ENCODE measurements at places on chromosomes 1 and 21.

GRCh38 chr1:64320922-64321614 lies 117.6 kb downstream of the UBE2U start:
- DNase-seq = no peak

DNA sequence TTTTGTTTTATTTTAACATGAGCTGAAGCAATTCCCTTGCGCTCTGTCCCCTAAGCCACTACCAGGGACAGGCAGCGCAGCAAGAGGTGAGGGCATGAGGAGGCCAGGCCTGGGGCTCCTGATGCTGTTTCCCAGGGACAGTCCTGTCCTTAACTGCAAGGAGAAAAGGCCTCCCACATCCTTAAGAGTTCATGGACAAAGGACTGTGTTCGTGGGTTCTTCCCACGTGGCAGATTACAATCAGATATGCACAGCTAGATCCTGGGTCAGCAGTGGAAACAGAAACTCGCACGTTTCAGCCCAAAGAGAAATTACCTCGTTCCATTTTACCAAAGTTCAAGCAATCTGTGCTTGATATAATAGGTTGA lies 85.8 kb downstream of the MIS18A start:
- no peak for DNase-seq

DNA sequence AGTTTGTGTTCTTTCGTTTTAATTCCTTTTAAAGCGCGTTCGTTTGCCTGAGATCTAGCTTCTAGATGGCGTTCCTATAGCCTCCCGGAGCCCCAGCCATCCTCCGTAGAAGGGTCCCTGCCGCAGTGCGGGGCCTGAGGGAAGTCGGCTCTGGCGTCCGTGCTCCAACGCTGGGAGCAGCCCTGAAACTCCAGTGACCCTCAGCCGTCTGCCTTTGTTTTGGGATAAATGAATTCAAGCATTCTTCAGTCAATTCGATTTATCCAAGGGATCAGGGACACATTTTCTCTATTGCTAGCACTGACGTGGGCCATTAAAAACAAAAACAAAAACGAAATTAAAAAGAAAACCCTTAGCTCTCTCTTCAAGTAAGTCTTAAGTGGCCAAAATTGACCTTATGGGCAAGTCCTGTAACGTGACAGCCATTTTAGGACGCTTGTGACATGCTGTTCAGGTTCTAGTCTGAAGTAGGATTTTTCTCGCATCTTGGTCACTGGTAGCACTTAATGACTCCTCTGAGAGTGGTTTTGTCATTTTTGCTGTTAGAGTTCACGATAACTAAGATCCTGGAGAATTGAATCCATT lies 742 bp upstream of the HSPA13 start:
- DNase-seq = no peak

DNA sequence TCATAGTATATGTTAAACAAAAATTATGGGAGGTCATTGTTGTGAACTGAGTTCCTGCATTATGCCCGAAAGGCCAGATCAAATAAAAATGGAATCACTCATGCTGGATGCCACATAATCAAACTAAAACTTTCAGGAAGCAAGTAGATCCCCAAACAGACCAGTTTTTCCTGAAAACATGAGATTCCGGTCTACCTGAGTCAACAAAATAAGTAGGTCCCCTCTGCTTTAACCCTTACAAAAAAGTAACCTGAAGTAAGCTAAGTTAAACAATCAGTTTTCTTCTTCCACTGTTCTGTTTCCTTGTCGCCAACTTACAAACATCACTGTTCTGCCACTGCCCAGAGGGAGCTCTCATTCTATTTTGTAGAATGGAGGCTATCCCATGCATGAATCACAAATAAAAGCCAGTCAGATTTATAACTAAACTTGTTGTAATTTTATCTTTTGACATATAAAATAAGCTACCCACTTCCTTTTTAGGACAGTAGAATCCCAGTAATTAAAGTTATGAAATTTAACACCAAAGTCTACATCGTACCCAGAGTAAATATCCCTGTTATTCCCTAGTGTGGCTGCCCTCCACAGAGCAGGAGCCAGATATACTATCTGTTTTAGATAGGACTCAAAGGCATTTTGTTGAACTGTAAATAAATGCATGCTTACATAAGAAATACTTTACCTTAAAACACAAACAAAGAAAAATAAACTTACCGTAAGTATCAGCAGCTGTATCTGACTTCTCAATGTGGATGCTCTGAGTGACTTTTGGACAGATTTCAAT lies 149.4 kb downstream of the TIAM1 start:
- no peak for DNase-seq

- no peak for DNase-seq
Measured at GRCh38 chr21:15009837-15010363, 54.9 kb downstream of the NRIP1 start.

DNA sequence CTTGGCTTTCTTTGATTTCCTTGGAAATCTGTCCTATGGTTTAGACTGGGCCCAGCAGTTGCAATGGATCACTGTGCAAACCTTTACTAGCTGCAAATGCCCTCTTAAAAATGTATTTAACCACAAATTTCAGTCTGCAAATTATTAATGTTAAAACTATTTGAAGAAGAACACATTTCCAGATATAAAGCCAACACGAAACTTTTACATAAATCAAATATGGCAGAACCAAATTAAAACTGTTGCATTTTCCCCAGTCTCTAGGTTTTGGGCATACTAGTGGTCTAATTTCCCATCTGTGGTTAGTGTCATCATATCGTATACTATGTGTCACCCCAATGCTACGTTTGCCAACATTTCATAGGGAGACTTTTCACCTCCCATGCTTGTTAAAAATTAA lies 52.3 kb downstream of the HMCN1 start:
- no peak for DNase-seq

DNA sequence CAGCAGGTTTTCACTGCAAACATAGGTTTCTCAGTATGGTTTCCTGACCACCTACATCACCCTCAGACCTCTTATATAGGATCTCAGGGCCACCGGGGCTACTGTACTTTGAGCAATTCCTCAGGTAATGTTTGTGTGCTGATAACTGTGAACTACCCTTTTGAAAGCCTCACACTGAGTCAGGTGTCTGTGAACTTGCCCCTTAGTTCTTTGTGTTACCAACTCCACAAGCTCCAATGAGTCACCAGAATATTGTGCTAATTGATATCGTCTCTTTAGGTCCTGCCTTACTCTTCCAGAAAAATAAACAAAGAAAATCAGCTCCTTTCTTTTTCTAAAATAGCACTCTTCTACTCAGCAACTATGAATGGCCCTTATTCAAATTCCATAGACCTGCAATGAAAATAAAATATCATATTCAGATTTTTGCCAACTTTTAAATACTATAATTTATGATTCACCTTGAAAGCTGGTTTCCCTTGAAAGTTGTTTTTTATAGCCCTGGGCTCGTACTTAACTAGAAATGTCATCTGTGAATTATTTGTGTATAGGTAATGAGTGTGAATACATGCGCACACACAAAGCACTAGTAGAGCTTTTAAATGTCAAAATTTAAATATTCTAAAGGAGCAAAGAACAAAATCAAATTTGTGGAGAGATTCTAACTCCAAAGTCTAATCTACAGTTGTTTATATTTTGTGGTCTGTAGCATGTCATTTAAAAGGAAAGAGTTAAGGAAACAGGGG lies 88.1 kb upstream of the WARS2 start:
- no peak for DNase-seq

DNA sequence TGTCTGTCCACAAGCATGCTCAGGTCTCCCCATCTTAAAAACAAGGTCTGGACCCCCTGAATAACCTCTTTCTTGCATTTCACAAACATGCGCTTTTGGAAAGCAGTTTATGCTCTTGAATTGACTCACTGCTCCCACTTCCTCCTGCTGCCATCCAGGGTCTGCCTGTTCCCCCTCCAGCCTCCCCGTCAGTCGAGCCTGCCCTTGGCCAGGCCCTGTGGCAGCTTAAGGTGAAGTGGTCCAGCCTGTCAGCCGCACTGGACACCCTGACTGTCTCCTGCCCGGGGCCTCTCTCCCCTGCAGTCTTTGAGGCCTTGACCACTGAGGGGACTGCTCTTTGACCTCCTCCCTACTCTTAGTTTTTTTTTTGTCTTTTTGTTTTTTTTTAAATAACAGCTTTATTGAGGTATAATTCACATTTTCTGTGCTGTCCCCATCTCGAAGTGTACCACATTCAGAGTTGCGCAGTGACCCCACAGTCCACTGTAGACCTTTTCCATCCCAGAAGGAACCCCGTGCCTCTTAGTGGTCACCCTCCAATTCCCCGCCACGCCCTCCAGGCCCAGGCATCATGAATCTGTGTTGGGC lies 18.3 kb downstream of the GPR137B start:
- no peak for DNase-seq

DNA sequence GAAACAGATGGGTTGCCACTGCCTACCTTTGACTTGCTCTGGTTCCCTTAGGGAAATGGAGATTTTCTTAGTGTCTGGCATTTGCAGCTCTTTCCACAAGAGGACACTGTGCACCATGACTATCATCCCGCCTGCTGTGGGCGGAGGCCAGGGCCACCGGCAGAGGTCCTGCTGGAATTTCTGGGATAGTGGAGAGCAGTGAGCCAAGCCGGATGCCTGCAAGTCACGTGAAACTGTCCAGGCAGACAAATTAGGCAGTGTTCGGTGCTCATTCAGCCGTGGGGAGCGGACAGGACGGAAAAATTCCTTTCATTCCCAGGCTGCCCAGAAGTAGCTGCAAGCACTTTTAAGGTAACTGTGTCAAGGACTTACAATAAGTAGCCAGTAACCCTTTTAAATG lies 43.4 kb downstream of the IGSF5 start:
- no peak for DNase-seq

- DNase-seq = no peak
Measured at GRCh38 chr21:43949499-43950208, 62.5 kb upstream of the TRAPPC10 start.

GRCh38 chr1:234617131-234617985 lies 7.4 kb upstream of the IRF2BP2 start:
- DNase-seq = no peak

DNA sequence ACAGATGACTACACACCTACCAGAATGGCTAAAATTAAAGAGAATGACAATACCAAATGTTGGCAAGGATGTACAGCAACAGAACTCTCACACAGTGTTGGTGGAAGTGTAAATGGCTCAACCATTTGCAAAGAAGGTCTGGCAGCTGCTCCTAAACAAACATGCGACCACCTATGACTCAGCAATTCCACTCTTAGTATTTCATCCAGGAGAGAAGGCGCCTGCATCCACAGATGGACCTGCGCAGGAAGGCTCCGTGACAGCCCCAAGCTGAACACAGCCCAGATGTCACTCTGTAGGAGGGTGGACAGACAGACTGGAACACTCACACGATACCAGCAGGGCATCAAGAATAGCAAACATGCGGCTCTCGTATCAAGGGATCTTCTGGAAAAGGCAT lies 6.7 kb downstream of the PTTG1IP start:
- DNase-seq = no peak

GRCh38 chr1:210230149-210230695 lies 2.4 kb upstream of the SERTAD4 start:
- no peak for DNase-seq

DNA sequence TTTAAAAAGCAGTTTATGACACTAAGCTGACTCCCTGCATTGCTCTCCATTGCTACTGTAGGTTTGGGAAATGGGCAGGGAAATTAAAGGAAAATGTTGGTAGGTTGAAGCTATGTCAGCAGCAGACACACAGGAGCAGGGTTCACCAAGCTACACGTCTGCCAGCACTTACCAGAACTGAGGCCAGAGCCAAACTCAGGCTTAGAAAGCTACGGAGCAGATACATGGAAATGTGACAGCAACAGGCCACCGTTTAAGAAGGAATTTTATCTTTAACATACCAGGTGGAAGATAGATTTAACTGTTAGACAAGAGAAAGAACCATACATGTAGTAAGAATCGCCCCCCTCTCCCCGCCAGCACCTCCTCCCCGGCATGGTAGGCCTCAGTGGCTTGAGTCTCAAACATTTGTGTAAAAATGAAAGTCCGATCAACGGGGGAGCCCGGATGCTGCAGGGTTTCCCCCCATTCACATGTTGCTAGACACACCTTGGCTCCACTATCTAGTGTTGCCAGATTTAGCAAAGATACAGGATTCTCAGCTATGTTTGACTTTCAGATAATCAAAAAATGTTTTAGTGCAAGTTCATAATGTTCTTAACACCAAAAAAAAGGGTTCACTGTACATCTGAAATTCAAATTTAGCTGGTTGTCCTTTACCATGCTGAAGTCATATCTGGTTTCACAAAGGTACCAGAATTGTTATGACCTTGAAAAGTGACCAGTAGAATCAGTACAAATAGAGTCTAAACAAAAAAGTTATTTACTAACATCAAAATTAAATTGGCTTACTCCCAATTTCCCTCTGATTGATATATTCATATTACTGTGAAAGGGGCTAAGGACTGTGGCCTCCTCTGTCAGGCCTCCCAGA lies 6.7 kb downstream of the OR2T11 start:
- no peak for DNase-seq

DNA sequence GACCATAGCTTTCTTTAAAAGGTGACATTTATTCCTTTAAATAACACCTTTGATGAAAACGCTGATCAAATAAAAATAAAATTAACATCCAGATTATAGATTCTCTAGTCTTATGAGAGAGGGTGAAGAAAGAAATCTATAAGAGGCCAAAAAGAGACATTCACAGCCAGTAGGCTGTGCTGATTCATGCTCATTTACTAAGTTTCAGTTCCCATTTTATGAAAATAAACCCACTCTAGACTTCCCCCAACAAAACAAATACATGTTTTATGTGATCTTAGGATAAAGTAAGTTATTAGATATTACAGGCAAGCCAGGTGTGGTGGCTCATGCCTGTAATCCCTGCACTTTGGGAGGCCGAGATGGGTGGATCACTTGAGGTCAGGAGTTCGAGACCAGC lies 21.1 kb downstream of the ESRRG start:
- no peak for DNase-seq

DNA sequence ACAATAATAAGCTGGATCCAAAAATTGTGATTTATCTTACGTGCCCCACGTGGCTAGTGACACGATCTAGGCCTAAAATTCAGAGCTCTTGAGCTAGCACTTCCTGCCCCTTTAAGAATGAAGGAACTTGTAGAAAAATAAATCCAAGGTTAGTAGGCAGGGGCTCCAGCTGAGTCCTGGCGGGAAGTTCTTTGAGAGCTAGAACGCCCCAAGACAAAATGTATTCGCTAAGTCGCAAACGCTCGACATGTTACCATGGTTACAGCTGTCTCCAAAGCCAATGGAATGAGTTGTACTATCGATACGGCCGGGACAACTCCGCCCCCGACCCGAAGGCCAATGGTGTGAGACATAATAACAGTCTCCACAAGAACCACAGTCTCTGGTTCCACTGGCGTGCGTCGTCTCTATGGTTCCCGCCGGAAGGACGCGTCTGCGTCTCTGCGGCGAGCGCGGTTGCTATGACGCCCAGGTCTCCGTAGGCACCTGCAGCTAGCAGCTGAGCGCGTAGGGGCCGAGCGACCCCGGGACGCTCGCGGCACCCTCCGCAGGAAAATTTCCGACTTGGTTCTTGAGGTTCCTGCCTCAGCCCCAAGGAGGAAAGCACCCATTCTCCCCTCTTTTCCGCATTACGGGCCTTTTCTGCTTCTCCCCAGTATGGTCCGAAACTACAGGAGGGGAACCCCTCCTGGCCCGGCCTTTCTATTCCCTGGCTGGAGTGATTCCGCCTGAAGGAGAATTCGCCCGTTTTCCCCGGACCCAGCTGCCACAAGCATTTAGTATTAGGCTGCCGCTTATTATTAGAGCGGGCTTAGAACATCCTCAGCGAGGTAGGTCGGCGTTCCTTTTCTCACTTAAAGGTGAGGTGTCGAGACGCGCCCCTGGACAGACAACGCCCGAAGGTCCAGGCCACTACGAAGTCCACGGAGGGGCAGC lies at the start of gene CCDC30:
Gene CCDC30 (plus strand): TSS at position 459 of the 936 bp plus-strand sequence. CDS start 17,266 bp downstream, outside the sequence.
- peak; percentile 94 for DNase-seq

- no peak for DNase-seq
Measured at GRCh38 chr1:14110040-14110439, 410.1 kb downstream of the PRDM2 start.

GRCh38 chr1:56414728-56415224 lies 164.6 kb downstream of the PLPP3 start:
- DNase-seq = no peak

Data from activated CD8-positive, alpha-beta memory T cell treated with anti-CD3 and anti-CD28 coated beads, Interleukin-2, amount 50 U/mL, for 4 hours (primary cell).